ENCODE measurements at places on chromosomes 5 and 9. TPM values are rescaled to one million over a fixed set of nuclear protein-coding genes. Genes with fewer than 3 reads are reported as not detected.
A peak's percentile ranks its signal among the peaks of the same experiment; 100 is the strongest.

- H3K27me3 ChIP-seq: no peaks in the 10 kb centered on the region
- no peak for DNase-seq
- H3K4me3 ChIP-seq: no peak overlapping the region
- no peak overlapping the region for H3K27ac ChIP-seq
- no peaks in the 10 kb centered on the region for H3K36me3 ChIP-seq
These were observed 46.7 kb upstream of the MAMDC2 start for GRCh38 chr9:69996967-69997366.

DNA sequence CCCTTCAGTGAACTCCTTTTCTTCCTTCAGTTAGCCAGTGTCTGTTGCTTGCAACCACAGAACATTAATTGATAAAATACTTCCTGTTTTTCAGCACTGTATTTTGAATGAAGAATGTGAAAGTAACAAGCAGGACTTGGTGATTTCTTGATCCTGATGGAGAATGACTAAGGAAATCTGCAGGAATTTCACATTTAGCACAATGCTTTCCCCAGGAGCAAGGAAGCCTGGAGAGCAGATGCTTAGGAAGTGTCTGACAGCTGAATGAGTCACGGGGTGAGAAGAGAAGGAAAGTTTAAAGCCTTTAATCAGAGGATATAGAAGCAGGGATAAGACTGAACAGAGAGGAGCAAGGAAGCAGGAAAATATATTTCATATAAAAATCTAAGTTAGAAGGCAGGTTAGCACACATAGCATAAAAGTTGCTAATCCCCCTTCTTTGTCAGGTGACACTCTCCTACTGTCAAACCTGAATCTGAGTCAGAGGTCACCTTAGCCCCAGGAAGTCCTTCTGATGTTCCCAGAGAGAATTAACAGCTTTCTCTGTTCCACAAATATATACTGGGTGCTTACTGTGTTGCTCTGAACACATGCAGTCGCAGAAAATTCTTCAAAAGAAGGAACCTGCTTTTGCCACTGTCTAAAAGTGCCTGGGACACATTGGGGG is 59.7 kb downstream of the GNA14 start:
- H3K4me3 ChIP-seq: no peak overlapping the region
- no peaks in the 10 kb centered on the region for H3K36me3 ChIP-seq
- DNase-seq: no peak
- H3K4me1 ChIP-seq: peaks cover 16% of the 10 kb centered on the region

The ABO gene
- 1.6 TPM for polyA plus RNA-seq

- H3K4me3 ChIP-seq: no peak overlapping the region
- DNase-seq: no peak
- no peak overlapping the region for H3K27ac ChIP-seq
- no peaks in the 10 kb centered on the region for H3K36me3 ChIP-seq
- H3K27me3 ChIP-seq: no peaks in the 10 kb centered on the region
These were observed 5.2 kb upstream of the TDRD7 start for GRCh38 chr9:97406620-97407177.

The PCDHA12 gene
- polyA plus RNA-seq: not detected

DNA sequence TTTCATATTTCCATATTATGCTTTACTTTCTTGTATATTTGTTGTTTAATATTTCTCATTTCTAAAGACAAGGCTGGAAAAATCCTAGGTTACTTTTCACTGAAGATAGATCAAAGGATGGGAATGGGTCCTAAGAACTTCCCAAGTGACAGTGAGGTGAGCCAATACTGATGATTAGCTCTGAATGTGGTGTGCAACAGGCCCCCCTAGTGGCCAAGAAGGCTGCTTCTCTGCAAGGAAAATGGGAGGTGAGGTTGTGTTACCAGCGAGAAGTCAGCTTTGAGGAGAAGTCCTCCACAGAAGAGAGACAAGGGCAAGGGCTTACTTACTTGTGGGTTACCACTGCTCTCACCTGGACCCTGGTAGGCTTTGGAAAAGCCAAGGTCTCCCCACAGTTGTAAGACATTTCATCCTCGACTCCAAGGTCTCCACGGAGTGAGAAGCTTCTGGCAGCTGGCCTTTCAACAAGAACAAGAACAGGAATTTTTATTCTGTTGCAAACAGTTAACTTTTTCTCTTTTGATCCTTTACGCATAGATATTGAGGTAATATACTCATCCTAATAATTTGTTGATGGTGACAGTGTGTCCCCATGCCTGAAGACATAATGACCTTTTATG is 69.9 kb downstream of the MAMDC2 start:
- peaks cover 34% of the 10 kb centered on the region for H3K36me3 ChIP-seq
- H3K27ac ChIP-seq: no peak overlapping the region
- H3K4me3 ChIP-seq: no peak overlapping the region
- peaks cover 37% of the 10 kb centered on the region for H3K4me1 ChIP-seq
- no peaks in the 10 kb centered on the region for H3K27me3 ChIP-seq
- DNase-seq: peak; percentile 72

GRCh38 chr5:88298425-88298824 is 29.8 kb upstream of the TMEM161B start:
- DNase-seq: no peak
- no peaks in the 10 kb centered on the region for H3K27me3 ChIP-seq
- no peaks in the 10 kb centered on the region for H3K36me3 ChIP-seq
- no peak overlapping the region for H3K4me3 ChIP-seq
- no peak overlapping the region for H3K27ac ChIP-seq

GRCh38 chr5:132364319-132364718 is 5.2 kb upstream of the SLC22A5 start:
- H3K27ac ChIP-seq: no peak overlapping the region
- no peaks in the 10 kb centered on the region for H3K27me3 ChIP-seq
- H3K4me1 ChIP-seq: no peaks in the 10 kb centered on the region
